Stimulated activated CD4-positive, alpha-beta T cell treated with anti-CD3 and anti-CD28 coated beads, TNF-alpha, amount 100 ng/mL, for 24 hours (primary cell): ENCODE measurements at places on chromosomes 11 and 22.

DNA sequence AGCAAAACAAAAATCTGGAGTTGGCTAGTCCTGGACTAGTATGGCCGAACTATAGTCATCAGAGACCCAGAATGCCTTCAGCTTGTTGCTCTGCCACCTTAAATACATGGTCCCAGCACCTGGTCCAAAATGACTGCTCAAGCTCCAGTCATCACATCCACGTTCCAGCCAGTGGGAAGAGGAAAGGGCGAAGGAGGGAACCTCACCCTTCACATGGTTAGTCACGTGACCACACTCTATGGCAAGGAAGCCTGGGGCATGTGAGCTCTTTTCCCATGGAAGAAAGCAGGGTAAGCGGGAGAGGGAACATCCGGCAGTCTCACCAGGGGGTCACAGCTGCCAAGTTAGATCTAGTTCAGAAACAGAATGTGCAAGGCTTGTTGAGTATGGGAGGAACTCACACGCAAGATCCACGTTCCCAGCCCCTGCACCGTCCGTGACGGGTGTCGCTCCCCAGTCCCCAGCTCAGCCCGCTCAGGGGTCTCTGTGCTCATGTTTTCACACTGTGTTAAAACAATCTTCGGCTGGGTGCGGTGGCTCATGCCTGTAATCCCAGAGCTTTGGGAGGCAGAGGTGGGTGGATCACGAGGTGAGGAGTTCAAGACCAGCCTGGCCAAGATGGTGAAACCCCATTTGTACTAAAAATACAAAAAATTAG is 1.9 kb upstream of the ANO9 start:
- DNase-seq, result no peak

DNA sequence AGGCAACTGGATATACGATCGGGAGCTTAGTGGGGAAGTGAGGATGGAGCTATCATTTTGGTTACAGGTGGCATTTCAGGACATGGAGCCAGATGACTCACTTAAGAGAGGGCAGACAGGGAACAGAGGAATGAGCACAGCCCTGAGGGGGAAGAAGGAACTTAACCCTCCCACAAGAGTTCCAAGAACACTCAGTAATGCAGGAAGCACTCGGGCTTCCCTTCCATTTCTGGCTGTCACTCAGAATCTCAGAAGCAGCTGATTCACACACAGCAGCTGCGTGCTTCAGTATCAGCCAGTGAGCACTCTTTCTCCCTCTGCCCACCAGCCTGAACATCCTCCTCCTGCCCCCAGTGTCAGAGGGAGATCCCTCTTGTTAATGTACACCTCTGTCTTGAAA is 34.8 kb downstream of the EFCAB6 start:
- DNase-seq, result no peak

- DNase-seq, result no peak
Measured at GRCh38 chr11:62487136-62487535, 59.5 kb downstream of the AHNAK start.

DNA sequence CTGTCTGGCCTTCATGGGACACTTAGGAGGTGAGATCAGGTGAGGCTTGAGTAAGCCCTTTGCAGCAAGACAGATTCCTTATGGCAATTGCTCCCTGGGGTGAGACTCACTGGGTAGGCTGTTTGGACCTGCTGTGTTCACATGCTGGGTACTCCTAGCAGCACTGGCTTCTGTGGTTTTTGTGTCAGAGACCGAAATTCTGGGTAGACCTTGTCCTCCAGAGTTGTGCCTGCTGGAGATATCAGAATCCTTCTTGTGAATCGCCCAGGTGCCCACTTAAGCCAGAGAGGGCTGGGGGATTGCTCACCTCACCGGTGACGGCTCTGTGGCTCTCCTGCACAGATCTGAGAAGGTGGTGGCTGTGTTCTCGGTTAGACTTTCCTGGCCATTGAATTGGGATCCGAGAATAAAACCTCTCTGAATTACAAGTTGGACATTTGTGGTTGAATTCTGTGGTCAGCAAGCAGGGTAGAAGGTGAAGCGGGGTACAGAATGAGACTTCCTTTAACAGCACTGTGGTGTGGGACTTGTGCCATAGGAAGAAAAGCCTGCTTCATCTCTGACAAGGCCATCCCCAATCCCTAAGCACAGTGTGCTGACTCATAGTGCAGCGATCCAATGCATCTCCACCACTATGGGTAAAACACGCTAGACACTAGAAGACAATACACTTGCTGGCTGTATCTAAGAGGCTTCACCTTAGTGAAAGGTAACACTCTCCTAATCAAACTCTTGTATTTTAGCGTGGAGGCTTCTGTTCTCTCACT is 52.5 kb upstream of the TTC12 start:
- no peak for DNase-seq

- DNase-seq, result no peak
Measured at GRCh38 chr11:124942466-124943253, 6.8 kb upstream of the HEPACAM start.

DNA sequence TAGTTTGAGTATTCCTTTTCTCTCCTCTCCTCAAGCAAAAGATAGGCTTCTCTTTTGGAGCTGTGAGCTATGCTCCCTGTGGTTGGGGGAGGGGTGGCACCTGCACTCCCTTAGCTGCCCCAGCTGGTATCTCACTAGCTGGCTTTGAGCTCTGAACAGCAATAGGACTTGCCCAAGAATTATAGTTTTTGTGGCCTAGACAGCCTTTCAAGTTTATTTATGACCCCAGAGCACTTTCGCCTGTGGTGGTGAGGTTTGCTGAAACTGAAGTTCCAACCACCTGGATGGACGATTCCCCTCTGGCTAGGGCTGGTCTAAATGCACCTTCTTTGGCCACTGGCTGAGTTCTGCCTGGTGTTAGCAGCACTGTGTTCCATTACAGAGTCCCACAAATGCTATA is 37.1 kb upstream of the SLC37A2 start:
- no peak for DNase-seq

DNA sequence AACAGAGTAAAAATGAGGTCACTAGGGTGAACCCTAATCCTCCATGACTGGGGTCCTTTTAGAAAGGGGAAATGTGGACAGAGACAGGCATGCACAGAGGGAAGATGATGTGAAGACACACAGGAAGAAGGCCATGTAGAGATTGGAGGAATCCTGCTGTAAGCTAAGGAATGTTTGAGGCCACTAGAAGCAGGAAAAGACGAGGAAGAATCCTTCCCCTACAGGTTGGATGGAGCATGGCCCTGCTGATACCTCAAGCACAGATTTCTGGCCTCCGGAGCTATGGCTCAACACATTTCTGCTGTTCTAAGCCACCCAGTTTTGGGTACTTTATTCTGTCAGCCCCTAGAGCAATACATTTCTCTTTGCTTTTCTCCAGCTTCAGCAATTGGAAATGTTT is 486.9 kb downstream of the MIAT start:
- no peak for DNase-seq

- DNase-seq, result no peak
Measured at GRCh38 chr22:50129121-50129736, 39.4 kb downstream of the MOV10L1 start.

- no peak for DNase-seq
Measured at GRCh38 chr11:8263109-8263768, 439 bp downstream of the LMO1 start.

GRCh38 chr11:47101406-47101805 is 75.3 kb downstream of the ARFGAP2 start:
- DNase-seq, result no peak

DNA sequence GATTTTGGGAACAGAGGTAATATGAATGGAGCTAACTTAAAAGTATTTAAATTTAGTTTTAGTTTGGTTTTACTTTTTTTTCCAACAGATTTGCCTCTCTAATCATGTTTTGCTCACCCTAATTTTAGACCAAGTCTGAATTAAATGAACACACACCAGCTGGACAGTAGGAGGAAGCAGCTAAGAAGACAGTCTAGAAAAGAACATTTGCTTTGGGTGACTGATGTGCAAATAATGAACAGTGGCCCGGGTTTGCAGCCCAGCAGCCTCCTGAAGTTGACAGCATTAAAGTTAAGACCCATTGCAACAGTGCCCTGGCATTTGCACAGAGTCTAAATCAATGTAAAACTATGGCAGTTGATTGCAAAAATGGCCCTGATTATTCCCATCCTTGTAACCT is 66.4 kb upstream of the SORL1 start:
- DNase-seq, result no peak

DNA sequence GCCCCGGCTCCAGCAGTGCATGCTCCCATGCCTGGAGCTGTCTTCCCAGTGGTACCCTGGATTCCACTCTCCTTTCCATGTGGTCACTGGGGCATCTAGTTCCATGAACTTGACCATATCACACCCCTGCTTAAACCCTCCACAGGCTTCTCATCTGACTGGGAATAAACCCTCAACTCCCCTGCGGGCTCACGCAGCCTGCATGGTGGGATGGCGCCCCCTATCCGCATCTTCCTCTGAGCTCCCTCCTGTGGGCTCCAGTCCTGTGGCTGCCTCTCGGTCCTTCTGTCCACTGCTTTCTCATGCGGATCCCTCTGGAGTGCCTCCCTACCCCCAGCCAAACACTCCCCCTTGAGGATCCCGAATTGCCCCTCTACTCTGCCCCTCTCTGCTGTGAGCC is 41.4 kb upstream of the TTLL12 start:
- DNase-seq, result no peak

DNA sequence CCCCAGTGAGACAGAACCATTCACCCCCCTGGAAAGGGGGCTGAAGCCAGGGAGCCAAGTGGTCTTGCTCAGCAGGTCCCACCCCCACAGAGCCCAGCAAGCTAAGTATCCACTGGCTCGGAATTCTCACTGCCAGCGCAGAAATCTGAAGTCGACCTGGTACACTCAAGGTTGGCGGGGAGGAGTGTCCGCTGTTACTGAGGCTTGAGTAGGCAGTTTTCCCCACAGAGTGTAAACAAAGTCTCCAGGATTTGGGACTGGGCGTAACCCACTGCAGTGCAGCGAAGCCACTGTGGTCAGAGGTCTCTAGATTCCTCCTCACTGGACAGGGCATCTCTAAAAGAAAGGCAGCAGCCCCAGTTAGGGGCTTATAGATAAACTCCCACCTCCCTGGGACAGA is 10.0 kb downstream of the PATE1 start:
- DNase-seq, result no peak

- DNase-seq, result no peak
Measured at GRCh38 chr11:128372977-128373376, 214.4 kb downstream of the ETS1 start.

DNA sequence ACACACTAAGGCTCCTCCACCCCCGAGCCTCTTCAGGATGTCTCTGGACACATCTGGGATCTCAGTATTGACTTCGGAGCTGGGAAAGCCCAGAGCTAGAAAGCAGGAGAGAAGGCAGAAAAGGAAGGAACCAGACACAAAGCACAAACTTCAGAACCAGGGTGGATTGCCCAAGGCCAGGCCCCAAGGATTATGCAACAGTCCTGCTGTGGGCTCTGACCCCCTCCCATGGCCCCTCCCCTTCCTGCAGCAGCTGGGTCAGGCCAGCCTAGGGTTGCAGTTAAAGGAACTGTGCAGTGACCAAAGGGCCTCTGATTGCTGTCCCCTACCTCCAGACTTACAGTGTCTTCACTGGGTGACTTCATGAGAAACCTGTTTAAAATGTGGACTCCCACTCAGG is 5.3 kb downstream of the KCNE3 start:
- no peak for DNase-seq
